ENCODE measurements at places on chromosomes 4 and X.

DNA sequence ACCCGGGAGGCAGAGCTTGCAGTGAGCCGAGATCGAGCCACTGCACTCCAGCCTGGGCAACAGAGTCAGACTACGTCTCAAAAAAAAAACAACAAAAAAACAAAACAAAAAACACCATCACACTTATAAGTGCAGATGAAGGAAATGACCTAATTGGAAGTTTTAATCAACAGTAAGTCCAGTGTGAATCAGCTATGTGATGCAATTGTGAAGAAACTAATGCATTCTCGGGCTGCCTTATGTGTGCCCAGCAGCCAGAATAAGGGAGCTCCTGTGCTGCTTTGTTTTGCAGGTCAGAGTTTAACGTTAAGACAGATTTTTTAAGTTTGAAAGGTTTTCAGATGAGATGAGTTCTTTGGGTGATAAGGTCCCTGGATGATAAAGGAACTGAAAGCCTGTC is 10.8 kb downstream of the DAPP1 start:
- no peak for DNase-seq

DNA sequence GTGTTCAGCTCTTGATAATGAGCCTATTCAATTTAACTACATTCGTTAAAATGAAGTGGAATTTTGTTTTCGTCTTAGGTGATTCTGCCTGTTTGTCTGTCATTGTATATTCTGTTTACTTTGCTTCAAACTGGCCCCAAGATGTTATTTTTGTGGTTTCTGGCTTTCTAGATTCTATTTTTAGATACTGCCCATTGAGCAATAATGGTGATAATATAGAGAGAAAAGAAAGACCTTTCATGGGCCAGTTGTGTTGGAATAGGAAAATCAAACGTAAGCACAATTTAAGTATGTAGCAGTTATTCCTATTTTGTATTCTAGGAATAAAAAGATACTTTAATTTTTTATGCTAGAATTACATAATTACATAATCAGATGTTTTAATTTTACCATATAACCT is 4.0 kb downstream of the CDKN2AIP start:
- no peak for DNase-seq

DNA sequence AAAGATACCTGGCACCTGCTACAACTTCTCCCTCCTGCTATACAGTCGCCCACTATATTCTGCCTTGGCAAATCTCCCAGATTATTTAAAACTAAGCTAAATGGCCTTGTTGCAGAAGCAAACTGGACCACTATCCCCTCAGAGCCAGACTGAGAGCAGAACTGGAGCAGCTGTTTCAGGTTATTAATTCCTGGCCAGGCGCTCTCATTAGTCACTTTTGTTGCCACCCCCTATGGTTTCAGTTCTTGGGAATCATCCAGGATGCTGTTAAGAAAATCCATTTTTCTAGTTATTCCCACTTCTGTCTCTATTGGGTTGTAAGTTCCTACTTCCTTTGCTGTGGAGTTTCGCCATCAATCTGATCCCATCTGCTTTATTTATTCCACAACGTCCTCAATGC is 30.1 kb downstream of the ADGRA3 start:
- DNase-seq: no peak

GRCh38 chr4:102734591-102735385 is 26.0 kb downstream of the MANBA start:
- no peak for DNase-seq
